ENCODE measurements at places on chromosomes 11 and 22.

DNA sequence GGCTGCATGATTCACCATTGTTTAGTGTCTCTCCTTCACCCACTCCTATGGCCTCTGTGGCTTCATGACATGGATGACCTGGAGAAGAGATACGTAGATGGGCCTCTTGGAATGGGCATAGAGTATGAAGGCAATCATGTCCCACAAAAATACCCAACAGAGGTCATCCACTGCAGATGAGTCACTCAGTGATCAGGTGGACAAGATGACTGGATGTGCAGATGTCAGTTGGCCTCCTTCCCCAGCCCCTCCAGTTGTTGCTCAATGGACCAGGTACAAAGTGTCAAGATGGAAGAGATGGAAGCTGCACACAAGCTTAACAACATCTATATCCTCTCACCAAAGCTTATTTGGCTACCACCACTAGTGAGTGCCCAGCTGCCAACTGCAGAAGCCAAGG, 41.0 kb upstream of the CLPB start:
- DNase-seq = no peak

DNA sequence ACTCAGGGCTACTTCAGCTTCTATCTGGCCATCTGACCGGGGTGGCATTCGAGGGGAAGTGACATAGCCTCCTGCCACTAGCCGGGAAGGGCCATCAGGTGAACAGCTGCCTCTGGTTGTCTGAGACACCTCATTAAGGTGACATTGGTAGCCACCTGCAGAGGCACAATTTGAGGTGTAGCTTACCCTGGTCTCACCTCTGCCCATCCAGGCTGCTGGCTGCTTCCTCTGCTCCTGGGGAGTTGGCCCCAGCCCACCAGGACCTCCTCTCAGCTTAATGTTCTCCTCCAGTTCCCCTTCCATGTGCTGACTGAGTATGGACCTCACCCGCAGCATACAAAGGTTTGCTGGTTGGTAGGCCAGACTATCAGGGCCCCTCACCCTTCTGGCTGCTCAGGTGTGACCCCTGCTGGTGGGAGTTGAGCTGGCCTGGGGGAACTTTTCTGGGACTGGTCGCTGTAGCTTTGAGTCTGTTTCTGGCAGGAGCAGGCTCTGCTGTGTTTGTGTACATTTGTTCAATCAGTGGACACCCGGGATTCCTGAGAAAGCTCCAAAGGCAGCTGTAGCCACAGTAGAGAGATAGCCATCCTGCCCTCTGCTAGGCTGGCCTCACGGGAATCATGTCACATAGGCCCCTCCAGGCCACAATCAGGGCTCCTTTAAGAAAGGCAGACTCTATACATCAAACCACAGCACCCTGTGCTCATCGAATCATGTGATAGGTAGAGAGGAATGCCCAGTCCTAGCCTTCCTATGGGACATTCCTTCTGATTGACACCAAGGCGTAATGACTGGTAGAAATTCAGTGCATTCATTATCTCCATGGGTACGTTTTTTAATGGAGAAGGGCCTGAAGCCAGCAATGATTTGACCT, 295.1 kb upstream of the PLET1 start:
- peak; percentile 4 for DNase-seq

- DNase-seq = no peak
These were observed 121.2 kb downstream of the PDE3B start for GRCh38 chr11:14764579-14765527.

GRCh38 chr11:94806419-94806818, 38.3 kb downstream of the AMOTL1 start:
- DNase-seq = no peak

DNA sequence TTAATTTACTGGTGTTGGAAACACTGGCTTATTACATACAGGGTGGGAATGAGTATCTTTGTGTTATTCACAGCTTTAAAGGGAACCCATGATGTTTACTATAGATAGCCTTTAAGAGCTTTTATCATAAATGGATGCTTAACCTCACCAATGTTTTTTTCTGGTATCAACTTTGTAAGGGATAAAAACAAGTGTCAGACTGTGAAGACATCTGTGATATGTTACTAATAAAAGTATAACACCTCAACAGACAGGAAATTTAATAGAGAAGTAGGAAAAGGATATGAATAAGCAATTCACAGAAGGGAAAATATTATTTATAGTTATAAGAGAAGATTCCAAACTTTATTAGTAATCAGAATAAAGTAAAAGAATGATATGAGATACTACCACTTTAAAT, 46.3 kb downstream of the ACAT1 start:
- no peak for DNase-seq

GRCh38 chr22:26549902-26550497, 37.7 kb upstream of the TFIP11 start:
- DNase-seq = no peak

GRCh38 chr11:1306186-1307162, 3.0 kb downstream of the TOLLIP start:
- no peak for DNase-seq

GRCh38 chr11:69427337-69427736, 54.1 kb upstream of the LINC01488 start:
- DNase-seq = no peak

DNA sequence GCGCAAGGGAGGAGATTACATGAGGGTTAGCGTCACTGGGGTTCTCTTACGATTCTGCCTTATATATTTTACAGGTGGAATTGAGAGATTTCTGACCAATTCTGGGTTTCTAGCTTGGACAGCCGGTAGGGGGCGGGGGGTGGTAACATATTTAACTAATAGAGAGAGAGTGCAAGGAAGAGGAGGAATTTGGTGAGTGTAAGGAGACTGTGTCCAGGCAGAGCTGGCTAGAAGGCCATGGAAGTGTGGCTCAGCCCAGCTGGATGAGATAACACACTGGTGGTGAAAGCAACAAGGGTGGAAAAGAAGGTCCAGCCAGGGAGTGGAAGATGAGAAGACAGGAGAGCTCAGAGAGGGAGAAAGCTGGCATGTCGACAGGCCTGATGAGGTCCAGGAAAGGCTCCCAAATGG, 56.5 kb downstream of the ST3GAL4 start:
- no peak for DNase-seq

GRCh38 chr11:8820401-8820800, 90.6 kb upstream of the AKIP1 start:
- no peak for DNase-seq

GRCh38 chr22:45648301-45649117, 23.1 kb upstream of the ATXN10 start:
- DNase-seq = no peak

GRCh38 chr22:49977578-49977977, 17.0 kb downstream of the PIM3 start:
- no peak for DNase-seq

DNA sequence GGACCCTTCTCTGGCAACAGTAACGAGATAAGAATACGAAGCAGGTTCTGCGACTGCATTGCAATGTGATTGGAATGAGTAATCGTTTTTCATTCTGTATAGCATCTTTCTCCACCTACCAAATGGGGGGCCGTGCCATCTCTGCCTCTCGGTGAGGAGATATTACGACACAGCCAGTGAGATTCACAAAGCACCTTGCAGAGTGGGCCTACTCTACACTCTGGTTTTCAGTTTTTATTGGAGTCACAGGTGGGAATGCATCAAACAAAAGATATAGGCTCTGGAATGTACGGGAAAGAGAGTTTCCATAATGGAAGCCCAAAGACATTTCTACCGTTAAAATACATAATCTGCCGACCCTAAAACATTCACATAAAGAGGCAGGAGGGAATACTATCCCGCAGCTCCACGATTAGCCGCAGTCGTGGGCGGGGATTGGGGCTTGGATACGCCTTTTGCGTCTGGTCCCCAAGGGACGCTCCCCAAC, 423 bp upstream of the RTN3 start:
- DNase-seq = no peak

- DNase-seq = no peak
These were observed 190.9 kb downstream of the KIRREL3 start for GRCh38 chr11:126809514-126810289.

DNA sequence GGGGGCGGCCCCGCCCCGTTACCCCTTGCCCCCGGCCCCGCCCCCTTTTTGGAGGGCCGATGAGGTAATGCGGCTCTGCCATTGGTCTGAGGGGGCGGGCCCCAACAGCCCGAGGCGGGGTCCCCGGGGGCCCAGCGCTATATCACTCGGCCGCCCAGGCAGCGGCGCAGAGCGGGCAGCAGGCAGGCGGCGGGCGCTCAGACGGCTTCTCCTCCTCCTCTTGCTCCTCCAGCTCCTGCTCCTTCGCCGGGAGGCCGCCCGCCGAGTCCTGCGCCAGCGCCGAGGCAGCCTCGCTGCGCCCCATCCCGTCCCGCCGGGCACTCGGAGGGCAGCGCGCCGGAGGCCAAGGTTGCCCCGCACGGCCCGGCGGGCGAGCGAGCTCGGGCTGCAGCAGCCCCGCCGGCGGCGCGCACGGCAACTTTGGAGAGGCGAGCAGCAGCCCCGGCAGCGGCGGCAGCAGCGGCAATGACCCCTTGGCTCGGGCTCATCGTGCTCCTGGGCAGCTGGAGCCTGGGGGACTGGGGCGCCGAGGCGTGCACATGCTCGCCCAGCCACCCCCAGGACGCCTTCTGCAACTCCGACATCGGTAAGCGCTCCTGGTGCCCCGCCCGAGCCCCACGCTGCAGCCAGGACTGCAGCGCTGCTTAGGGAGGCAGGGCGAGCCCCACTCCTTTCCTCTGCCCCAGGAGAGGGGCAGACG, at the start of gene TIMP3:
TIMP3 (plus strand) TSS at position 169 of the 700 bp plus-strand sequence; CDS start at position 466, 297 bp downstream.
- DNase-seq = peak; percentile 70

GRCh38 chr22:25718135-25718840, 23.7 kb upstream of the MYO18B start:
- DNase-seq = no peak

GRCh38 chr11:1222491-1223345, at the start of gene MUC5B:
MUC5B (plus strand) TSS chr11:1223066; CDS start chr11:1223124, 58 bp downstream.
- DNase-seq = no peak

DNA sequence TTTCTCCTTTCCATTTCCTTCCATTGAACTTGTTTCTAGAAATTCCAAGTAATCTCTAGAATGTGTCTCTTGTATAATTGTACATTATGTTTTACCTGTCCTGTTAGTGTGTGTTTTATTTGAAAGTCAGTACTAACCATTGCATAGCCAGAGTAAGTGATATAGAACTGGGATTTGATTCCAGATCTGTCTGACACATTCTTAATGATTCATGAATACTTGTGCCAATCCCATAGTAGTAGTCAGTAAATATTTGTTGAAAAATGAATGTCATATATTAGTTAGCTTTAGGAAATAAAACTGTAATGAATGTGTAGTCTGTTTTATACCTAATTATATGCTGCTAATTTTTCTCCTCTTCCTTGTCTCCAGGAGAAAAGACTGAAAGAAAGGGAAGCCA, 186.9 kb downstream of the DDX10 start:
- no peak for DNase-seq

DNA sequence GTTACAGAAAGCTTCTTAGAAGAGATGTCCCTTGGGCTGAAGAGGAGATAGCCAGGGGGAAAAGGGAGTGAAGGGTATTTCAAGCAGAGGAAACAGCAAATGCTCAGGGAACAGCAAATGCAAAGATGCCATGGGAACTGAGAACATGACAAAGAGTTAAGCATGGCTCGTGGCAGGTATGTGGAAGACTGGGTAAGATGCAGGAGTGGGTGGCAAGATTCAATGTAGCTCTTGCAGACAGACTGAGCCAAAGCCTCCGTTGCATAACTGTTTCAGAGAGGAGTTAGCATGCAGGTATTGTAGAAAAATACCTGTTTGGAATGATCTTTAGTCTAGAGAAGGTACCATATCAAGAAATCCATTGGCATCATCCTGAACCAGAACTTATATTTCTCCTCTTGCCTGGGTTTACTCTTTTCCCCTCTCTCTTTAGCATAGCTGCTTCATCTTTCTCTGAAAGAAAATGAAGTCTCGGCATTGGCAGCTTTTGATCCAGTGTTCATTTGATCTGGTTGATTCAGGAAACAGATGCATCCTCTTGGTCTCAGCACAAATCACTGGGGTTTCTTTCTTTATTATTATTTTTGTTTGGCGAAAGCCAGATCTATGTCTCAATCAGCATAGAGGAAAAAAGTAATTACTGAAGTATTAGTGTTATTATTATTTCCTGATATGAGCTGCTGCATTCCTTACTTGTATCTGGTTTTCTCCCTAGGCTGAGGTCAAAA, 41.7 kb upstream of the NUP160 start:
- DNase-seq = no peak

GRCh38 chr11:35363854-35364780, 55.2 kb downstream of the SLC1A2 start:
- DNase-seq = no peak

GRCh38 chr11:95585069-95585751, 204.4 kb downstream of the FAM76B start:
- no peak for DNase-seq

DNA sequence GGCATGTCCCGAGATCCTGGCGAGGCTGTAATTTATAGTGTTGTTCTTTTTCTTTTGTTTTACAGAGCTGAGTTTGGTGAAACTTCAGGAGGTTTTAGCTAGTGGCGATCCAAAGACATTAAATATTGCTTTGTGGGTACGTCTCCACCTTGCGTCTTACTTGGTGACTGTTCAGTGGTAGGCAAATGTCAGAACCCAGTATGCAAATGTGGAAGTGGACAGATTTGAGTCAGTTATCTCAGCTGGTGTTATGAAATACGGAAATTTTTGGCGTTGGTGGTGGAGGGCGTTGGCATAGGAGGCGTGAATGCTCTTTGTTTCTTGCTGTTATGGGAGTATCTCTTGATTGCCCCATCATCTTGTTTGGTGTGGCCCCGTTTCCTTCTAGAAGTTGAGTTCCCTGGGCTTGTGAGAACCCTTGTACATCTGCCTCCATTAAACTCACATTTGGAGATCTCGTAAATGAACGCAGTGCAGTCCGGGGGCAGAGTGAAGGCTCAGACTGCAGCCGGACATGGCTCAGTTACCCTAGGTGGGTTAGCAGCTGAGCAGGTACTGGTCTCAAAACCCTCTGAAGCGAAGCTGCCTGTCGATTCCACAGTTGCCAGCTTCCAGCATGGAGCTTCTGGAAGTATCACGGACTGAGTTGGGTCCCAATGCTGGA, 39.9 kb downstream of the PTPRJ start:
- no peak for DNase-seq

DNA sequence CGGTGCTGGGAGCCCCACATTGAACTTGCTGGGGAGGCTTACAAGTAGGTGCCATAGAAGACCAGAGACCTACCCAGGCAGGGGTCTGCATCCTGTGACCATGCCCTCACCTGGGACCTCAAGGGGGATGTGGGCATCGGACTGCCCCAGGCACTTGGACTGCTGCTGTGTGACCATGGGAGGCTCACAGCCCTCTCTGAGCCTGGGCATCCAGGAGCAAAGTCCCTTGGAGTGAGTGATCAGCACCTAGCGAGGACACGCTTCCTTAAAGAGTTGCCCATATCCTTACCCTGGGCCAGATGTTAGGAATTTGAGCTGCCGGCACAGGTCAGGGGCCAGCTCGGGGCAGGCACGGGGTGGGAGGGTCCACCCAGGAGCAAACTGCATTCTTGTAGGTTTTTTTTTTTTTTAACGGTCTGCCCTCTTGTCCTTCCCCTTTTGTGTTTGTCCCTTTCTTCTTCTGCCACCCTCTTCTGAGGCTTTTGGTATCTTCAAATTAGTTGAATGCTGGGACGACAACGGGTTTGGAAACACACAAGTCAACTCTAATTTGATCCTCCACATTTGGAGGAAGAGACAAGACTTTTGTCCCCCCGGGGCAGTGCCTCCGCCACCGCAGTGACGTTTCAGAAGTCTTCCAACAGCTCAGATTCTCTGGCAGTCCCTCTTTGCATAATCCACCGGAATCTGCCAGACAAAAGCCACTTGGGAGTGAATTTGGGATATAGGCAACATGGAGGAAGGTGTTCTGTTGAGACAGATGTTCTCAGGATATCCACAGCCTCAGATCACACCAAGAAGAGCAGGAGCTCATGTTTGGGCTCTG, 46.1 kb upstream of the LINC01488 start:
- no peak for DNase-seq

Data from fibroblast of skin of left biceps (primary cell).